ENCODE measurements at places on chromosomes 12 and 14. TPM values are rescaled to one million over a fixed set of nuclear protein-coding genes. Genes with fewer than 3 reads are reported as not detected.

- DNase-seq = no peak
Measured at GRCh38 chr12:51788876-51789275, 59.6 kb downstream of the FIGNL2 start.

GRCh38 chr12:89390802-89391673, 38.7 kb upstream of the DUSP6 start:
- DNase-seq = peak; percentile 8

- DNase-seq = no peak
Measured at GRCh38 chr14:36221112-36221511, 44.6 kb upstream of the PTCSC3 start.

DNA sequence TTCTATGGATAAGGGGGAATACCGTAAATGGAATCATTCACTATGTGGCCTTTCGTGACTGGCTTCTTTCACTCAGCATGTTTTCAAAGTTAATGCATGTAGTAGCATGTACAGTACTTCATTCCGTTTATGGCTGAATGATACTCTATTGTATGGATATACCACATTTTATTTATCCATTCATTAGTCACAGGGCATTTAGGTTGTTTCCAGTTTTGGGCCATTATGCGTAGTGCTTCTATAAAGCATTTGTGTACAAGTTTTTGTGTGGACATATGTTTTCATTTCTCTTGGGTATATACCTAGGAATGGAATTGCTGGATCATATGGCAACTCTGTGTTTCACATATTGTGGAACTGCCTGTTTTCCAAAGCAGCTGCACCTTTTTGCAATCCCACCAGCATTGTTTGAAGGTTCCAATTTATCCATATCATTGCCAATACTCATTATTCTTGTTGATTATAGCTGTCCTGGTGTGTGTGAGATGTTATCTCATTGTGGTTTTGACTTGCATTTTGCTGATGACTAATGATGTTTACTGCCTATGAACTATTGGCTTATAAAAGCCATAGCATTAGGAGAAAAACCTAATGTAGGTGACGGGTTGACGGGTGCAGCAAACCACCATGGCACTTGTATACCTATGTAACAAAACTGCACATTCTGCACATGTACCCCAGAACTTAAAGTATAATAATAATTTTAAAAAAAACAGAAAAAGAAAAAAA, 45.5 kb downstream of the ATF7IP start:
- DNase-seq = no peak

- no peak for DNase-seq
Measured at GRCh38 chr14:55274751-55275150, 3.5 kb downstream of the FBXO34 start.

- no peak for DNase-seq
Measured at GRCh38 chr12:131134523-131135310, 181.0 kb downstream of the ADGRD1 start.

DNA sequence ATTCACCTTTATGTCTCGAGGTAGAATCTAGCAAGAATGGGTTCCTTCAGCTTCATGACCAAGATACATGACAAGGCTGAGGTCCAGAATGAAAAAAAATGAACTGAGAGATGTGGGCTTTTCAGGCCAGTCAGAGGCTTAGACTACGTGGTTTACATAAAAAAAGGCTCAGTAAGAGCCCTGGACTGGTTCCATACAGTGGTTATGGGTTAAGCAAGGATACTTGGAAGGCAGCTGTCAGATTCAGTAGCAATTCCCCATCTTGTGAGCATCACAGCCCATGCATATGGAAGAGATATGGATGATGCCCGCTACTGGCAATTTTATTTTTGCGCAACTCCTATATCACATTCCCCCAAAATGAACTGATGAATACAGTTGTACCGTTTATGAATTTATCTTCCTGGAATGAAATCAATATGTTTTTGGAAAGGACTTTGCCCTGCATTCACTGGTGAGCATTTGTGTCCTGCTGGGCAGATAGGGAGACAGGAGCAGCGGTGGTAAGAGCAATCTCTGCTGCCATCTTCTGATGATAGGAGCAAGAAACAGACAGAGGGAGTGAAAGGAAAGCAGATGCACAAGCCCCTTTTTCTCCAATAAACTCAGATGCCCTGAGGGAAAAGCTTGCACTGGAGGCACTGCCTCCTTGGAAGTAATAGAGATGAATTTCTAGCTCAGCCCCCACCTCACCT, 280.4 kb downstream of the GALC start:
- no peak for DNase-seq

DNA sequence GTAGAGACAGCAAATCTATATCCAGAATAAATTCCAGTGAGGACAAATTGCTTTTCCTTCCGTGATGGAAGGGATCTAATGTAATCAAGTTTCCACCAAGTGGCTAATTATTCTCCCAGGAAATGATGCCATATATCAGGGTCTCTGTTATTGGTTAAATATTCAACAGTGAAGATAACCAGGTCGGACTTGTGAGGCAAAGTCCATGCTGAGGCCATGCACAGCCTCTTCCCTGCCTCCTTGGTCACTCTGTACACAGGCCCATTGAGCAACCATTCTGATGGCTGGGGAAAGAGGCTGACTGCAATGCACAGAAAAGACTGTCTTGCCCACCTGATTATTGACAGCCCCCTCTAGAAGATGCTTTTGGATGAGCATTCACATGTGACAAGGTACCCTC, 90.1 kb downstream of the TNFAIP2 start:
- no peak for DNase-seq

DNA sequence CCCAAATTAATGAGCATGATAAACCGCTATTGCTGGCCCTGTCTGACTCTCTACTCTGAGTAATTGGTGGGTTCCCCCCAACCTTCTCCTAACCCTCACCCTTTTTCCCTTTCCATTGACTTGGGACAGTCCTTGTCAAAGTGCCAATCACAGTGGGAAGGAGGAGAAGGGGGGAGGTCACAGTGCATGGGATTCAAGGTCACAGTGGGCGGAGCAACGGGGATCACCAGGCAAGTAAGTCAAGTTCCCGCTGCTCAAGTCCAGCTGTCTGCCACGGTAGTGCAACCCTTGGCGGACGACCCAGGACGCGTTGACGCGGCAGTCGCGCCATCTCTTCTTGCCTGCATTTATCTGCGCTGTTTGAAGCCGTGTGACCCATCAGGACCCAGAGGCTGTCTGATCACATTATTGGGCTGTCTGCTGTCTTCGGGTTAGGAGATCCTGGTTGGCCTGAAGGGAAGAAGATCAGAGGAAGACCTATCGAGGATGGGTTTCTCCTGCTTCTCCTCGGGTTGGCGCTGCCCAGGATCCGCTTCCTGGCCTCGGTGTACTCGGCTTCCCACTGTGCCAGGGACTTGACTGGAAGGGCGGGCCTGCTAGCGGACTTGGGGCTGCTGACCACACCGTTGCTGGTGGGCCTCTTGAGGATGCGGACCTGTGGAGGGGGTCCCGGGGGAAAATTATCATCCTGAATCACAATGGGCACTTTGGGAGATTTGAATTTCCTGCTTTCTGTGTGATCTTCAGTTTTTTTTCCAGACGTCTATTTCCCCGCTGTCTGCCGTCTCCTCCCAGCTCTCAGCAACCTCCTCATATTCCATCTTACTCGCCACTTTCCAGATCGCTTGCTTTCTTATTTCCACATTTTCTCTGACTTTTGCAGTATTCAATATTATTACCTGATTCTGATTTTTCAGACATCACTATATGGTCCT, 3.1 kb upstream of the MDM2 start:
- DNase-seq = no peak

DNA sequence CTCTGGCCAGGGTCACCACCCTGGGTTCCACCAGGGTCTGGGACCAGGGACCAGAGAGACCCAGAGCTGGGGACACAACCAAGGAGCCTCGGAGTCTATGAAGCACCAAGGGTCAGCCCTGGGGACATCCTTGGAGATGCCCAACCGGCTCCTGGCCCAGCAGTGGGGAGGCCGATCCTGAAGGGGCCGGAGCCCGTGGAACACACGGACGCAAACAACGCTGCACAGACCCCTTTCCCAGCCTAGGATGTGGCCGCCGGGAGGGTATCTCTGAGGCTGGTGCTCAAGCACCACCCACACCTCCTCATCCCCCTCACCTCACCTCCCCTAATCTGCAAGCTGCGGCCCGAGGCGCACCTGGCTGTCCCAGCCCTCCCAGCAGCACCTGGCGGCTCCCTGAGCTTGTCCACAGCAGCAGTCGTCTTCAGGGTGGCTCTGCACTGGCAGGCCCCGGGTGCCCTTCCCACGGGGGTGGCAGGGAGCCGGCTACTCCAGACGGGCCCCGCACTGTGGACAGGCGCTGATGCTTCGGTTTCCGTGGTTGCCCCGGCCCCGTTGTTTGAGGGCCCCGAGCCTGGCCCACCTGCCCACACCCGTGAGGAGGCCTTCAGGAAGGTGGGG, 146.8 kb upstream of the C14orf180 start:
- DNase-seq = no peak

GRCh38 chr12:70989232-70989631, 68.7 kb upstream of the PTPRR start:
- no peak for DNase-seq

- no peak for DNase-seq
Measured at GRCh38 chr14:74980731-74981461, 21.8 kb upstream of the EIF2B2 start.

DNA sequence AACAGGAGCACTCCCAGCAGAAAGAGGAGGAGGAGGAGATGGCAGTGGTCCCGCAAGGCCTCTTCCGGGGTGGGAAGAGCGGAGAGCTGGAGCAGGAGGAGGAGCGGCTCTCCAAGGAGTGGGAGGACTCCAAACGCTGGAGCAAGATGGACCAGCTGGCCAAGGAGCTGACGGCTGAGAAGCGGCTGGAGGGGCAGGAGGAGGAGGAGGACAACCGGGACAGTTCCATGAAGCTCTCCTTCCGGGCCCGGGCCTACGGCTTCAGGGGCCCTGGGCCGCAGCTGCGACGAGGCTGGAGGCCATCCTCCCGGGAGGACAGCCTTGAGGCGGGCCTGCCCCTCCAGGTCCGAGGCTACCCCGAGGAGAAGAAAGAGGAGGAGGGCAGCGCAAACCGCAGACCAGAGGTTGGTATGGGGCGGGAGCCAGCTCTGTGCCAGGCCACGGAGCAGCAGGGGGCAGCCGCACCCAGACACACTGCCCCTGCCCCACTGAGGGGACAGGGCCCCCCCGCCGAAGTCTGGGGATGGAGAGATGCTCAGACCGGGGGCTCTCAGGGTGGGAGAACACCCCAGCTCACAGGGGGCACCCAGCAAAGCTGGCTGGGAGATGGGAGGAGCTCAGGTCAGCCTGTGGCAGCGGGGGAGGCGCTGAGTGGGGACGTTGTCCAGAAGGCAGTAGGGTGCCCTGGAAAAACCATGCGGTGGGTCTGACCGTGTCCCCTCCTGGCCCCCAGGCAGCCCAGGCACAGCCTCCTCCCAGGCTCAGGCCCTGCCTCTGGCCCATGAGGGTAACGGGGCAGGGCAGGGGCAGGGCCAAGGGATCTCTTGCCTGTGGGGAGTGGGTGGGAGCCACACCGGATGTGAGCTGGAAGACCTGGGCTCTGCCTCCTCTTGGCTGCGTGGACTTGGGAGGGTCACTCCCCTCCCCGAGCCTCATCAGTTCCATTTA, 9.8 kb downstream of the CHGA start:
- no peak for DNase-seq

DNA sequence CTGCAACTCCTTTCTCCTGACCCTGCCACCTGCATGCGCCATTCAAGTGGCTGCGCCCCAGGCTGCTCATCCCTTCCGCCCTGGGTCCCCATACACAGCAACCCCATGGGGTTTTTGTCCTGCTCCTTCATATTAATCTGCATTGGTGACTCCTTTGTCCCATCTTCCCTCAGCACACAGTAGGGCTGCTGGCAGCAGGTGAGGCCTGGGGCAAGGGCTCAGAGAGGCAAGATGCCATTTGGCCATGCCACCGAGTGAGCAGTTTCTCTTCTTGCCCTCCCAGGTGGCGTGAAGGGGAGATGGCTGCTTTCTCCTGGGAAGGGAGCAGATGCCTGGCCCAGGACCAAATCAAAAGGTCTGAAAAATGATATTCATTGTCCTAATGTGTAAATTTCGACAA, 9.1 kb downstream of the RTL1 start:
- DNase-seq = no peak

DNA sequence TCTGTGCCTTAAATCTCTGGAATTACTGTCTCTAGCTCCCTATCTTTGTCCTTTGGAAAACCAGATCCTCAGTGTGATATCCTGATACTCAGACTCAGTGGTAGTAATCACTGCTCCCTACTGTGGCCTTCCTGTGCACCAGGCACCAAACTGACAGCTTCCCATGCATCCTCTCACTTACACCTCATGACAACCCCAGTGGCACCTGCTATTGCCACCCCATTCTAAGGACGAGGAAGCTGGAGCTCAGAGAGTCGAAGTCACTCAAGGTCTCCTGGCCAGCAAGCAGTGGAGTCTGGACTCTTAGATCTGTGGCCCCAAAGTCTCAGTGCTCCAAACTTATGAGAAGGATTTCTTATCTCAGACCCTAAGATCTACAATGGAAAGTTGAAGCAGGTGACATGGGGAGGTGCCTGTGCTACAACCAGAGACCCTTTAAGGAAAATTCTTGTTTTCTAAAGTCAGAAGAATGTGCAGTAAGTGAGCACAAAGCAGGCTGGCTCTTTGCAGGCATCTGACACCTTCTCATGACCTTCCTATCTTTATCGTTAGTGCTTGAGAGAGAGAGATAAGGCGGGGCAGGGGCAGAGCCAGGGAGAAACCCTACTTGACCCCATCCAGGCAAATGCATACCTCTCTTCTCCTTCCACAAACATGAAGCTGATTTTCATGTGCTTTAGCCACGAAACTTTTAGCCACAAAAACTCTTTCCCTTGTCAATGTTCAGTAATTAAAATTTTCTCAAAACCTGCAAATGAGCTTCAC, 47.1 kb downstream of the CCDC60 start:
- no peak for DNase-seq

- no peak for DNase-seq
Measured at GRCh38 chr14:61140872-61141271, 140.3 kb downstream of the TMEM30B start.

DNA sequence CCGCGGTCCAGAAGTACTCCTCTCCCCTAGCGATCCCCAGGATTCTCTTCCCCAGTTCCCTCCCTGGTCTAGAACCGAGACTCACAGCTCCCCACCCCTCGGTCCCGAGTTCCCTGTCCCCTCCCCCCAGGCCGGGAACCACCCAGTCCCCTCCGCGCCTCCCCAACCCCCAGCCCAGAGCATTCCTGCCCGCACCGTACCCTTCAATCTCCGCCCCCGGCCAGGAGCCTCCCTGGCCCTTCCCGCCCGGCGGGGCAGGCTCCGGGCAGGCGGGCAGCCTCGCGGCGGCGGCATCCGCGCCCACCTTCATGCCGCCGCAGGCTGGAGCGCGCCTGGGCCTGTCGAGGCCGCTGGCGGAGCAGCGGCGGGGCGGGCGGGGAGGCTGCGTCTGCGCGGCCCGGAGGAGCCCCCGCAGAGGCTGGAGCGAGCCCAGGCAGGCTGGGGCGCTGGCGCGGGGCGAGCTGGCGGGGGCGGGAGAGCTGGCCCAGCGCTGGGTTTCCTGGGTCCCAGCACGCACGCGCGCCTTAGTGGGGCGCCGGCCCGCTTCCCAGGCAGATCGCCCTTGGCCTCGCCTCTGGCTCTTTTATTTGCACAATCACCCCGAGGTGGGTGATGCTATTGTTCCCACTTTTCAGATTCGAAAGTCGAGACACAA, 22.2 kb upstream of the GPR132 start:
- DNase-seq = peak; percentile 57

- no peak for DNase-seq
Measured at GRCh38 chr12:59677857-59678256, 82.0 kb downstream of the SLC16A7 start.

The TAS2R46 gene
- total RNA-seq = 0.48 TPM

The BATF gene
- 47.9 TPM for total RNA-seq

The LMO3 gene
- total RNA-seq = not detected

The CDK4 gene
- 304 TPM for total RNA-seq

The SYNDIG1L gene
- total RNA-seq = not detected

The BICDL1 gene
- total RNA-seq = 63.7 TPM

The IL26 gene
- 0.21 TPM for total RNA-seq

The CLEC14A gene
- not detected for total RNA-seq

Data from activated naive CD8-positive, alpha-beta T cell treated with anti-CD3 and anti-CD28 coated beads for 36 hours (primary cell).